ENCODE measurements at places on chromosomes 7 and 10.
A peak's percentile ranks its signal among the peaks of the same experiment; 100 is the strongest.

- DNase-seq: no peak
These were observed 19.7 kb upstream of the CHST12 start for GRCh38 chr7:2383543-2384274.

GRCh38 chr7:130276796-130277762 is 10.4 kb downstream of the CPA2 start:
- DNase-seq: peak; percentile 13

DNA sequence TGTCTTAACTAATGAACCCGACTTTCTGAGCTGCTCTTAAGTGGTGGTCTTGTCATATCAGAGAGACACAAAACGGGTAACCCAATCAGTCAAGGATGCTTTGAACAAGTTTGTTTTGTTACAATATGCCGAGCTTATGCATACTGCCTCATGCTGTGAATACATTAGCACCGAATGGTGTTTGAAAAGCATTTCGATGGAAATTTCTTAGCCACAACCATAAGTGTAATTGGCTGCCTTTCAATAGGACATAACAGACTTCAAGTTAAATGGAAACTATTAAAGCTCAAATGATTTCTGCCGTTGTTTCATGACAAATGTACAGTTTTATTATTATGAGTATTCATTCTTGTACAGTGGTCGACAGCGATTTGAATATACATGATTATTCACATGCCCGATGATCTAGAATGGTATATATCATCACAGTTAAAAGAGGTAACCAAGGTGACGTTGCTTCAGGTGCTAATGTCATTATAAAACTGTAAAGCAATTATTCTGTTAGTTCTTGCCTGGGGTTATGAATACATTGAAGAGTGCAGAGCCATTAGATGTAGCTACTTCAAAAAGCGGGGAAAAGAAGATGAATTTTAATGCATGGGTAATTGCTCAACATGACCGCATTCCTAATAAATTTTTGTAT is 118.8 kb downstream of the EBF3 start:
- DNase-seq: no peak

DNA sequence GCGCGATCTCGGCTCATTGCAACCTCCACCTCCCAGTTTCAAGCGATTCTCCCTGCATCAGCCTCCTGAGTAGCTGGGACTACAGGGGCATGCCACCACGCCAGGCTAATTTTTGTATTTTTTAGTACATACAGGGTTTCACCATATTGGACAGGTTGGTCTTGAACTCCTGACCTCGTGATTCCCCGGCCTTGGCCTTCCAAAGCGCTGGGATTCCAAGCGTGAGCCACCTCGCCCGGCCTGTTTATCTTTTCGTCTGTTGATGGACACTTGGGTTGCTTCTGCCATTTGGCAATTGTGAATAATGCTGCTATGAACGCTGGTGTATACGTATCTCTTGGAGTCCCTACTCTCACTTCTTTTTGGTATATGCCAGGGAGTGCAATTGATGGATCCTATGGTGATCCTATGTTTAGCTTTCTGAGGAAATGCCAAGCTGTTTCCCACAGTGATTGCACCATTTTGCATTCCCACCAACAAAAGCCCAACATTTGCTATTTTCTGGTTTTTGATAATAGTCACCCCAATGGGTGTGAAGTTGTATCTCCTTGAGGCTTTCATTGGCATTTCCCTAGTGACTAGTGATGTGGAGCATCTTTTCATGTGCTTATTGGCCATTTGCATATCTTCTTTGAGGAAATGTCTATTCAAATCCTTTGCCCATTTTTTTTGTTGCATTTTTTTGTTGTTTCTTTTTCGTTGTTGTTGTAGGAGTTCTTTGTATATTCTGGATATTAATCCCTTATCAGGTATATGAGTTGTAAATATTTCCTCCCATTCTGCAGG is 3.5 kb downstream of the ANTXRL start:
- no peak for DNase-seq

DNA sequence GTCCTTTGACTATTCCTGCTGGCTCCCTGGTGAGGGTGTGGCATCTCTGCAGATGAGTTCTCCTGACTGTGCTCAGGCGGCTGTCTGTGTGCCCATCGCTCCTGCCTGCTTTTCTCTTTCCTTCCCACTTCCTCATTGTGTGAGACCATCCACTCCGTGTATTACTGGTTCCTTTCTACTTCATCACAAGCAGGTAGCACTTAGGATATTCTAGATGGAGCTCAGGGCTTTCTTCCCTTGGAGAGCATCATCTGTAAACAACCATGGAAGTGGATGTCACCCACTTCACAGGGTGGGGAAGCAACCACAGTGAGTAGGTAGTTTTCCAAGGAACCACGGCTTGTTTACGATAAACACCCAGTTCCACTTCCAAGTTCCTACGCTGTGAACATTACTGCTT is 15.7 kb downstream of the DNAJB6 start:
- DNase-seq: no peak

- DNase-seq: no peak
These were observed 12.6 kb upstream of the UBE2D1 start for GRCh38 chr10:58322072-58322834.

DNA sequence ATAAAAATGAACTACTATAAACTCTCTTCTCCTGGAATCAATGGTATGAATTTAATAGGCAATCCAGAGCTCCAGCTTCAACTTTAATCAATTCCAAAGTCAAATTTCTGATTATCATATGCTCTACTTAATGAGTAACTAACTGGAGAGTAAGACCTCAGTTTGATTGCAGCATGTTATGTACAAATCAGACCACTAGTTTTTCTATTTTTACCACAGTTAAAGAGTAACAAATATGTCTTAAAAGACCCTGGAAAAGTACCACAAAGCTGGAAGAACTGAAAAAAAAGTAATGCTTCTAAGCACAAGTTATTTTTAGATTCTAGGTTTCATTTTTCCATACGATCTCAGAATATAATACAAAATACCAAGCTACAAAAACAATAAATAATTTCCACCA is 56.0 kb upstream of the TNKS2 start:
- no peak for DNase-seq

GRCh38 chr10:132577350-132578003 is 39.9 kb downstream of the INPP5A start:
- DNase-seq: no peak

DNA sequence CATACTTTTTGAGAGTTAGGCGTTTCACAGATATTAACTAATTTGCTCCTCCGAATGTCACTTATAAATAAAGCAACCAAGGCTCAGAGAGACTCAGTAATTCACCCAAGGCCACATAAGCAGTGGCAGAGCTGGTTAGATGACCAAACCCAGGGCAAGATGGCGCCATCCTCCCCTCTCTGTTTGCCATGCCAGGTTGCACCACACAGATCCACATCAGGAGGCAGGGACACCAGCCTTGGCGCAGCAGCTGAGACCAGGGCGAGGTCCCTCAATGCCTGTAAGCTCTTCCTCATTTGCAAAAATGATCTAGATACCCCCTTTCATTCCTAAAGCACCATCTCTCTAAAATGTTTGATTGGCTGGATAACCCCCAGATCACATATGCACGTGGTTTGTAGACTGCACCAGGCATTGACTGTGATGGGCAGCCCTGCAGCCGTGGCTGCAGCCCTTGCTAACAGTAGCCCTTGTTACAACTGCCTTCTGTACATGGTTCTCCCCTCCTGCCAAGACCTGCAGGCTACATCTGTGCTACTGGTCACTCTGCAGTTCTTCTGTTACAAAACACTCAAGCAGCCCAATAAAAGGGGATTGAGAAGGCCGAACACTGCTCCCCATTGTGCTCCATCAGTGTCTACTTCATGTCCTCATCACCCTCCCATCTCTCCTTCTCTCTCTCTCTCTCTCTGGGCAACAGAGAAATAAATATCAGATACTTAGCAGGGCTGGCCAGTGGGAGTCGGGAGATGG is 298.6 kb downstream of the PRPF18 start:
- DNase-seq: no peak

DNA sequence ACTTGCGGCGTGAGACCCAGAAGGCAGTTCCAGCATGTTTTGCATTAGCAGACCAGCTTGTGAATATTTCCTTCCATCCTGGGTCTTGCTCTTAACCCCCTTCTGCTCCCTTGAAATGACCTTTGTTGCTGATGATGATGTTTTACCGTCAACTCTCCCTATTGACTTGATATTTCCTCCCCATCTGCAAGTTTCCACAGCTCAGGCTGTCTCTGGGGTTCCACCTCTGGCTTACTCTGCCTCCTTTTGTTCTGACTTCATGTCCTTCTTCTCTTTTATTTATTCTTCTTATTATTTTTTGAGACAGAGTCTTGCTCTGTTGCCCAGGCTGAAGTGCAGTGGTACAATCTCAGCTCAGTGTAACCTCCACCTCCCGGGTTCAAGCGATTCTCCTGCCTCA is 17.2 kb downstream of the BAMBI start:
- no peak for DNase-seq

- DNase-seq: no peak
These were observed 626.2 kb upstream of the CNTNAP2 start for GRCh38 chr7:145490356-145490755.

- DNase-seq: no peak
These were observed 92.4 kb upstream of the TMEM72 start for GRCh38 chr10:44818701-44819127.

GRCh38 chr7:30117896-30118295 is 16.9 kb upstream of the MTURN start:
- DNase-seq: no peak

DNA sequence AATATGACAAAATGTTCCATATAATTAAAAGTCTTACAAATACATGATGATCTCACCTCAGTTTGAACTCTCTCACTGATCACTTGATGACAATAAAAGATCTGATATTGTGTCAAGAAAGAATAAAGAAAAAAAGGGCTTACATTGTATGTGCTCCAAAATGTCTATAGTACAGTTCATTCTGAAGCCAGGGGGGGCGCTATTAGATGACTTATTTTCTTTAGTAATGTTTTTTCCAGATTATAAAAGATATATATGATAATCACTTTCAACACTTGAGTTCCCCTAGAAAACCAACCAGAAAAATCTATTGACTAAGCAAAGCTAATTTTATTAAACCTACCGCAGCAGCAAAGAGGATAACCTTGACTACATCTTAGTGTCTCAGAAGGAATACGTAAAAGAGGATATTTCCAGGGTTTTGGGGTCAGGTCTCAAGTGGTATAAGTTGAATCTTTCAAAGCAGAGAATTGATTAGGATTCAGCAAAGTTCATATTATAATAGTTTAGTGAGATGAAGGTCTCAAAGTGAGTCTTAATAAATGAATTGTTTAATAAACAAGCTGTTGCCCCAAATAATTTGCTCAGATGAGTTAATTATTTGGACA is 55.8 kb downstream of the PTN start:
- no peak for DNase-seq

DNA sequence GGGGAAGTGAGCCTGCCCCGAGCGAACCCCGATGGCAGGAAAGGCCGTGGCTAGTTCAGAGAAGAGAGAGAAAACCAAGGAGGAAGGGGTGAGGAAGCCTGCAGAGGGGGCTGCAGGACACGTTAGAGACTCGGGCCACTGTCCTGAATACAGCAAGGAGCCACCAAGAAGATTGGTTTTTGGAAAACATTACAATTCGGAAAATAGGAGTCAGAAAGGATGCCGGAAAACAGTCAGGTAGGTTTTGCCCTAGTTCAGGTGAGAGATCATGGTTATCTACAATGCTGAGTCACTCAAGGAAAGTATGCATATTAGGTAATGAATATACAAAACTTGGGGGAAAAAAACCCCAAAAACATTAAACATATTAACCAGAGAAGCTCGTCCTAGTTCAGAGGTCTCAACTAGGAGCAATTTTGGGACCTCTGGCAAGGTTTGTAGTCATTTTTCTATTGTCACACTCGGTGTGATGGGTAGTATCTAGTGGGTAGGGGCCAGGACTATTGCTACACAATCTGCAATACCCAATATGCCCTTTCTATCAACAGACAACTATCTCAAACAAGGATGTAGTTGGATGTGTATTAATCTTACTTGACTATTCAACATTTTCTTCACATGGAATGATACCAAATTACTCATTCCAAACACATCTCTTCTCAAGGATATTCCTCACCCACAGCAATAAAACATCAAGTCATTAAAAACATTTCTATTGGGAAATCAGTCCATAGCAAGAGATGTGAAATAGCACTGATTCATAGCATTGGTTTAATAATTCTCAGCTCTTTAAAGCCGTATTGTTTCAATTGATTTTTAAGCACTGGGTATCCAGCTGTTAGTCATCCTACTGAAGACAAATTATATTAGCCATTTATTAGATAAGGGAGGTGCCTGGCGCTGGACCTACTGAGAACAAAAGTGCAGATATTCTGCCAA is 74.4 kb upstream of the RSU1 start:
- DNase-seq: peak; percentile 62

DNA sequence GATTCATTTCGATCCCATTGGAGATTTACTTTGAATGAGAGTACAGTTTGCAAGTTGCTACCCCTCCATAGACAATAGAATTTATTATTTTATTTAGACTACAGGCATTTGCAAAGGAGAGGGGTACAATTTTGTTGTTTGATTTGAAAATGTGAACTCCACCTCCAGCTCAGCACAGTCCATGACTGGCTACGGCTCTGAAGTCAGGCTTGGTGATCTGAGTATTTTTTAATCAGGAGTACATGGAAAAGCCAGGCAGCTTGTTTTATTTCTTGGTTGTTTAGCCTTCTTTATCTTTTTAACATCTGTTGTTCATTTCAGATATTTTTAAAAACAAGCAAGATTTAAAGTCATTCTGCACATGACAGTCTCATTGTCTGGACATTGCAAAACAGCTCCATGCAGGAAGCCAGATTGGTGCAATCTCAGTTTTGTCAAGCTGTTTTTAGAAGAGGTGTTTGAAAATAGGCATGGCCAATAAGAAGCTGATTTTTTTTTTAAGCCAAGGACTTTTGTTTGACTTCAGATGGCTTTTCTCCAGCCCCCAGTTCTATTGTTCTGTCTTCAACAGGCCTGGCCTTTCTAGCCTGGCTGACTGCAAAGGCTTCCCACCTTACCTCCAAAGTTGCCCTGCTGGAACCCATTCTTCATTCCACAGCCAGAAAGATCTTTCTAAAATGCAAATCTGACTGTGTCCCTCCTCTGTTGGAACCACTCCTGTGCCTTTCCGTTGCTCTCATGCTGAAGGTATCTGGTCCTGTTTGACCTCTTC is 12.2 kb downstream of the PLXDC2 start:
- no peak for DNase-seq

DNA sequence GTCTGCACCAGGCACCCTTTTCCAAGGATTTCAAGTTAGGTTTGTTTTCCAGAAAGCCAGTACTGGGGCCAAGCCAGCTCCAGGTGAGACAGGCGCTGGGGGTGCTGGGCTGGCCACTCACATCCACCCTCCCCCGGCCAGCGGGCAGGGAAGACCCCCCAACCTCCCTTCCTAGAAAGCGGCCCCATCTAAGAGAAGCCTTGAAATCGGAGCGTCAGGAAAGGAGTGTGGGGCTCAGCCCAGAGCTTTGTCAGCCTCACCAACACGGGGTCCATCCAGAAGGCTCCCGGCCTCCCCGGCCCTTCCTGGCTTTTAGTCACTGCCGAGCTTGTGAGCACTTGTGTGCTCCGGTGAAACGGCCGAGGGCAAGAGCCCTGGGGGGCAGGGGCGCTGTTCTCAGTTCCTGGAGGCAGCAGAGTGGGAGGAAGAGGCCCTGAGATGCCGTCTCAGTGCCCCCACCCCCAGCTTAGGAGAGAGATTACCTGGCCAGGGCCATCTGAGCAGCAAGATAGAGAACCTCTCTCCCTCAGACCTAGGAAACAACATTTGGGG is 39.6 kb downstream of the PDGFA start:
- no peak for DNase-seq
